Fibroblast of villous mesenchyme (primary cell): ENCODE measurements at places on chromosomes 12 and 14.

DNA sequence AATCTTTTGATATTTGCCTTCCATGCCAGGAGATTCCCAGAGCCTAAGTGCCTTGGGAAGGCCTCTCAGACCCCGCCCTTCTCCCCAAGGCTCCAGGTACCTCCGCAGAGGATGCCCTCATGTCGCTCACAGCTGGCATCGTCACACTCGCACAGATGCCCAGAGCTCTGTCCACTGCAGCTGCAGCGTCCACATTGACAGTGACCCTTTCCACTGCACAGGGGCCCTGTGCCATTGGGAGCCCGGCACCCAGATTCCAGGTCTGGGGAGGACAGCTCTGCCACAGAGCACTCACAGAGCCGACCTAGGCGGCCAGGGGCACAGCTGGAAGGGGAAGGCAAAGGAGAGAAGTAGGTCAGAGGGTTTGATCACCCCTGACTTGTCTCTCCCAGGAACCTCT is 12.3 kb upstream of the CSAD start:
- DNase-seq, result no peak

DNA sequence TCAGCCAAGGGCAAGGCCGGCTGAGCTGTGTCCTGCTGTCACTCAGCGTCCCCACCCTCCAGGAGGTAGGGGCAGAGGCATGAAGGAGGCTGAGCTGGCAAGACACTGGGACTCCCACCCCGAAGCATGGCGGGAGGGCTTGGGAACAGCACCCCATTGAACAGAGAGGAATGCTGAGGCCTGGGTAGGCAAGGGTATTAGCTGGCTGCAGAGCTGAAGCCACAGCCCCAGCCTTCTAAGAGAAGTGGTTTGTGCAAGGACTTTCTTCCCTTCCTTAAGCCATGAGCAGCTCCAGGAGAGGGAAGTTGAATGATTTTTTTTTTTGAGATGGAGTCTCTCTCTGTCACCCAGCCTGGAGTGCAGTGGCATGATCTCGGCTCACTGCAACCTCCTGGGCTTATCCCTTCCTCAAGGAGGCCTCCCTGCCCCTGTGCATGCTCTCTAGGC is 6.6 kb upstream of the CFAP73 start:
- DNase-seq, result no peak

GRCh38 chr14:71438684-71439083 is 493.5 kb upstream of the RGS6 start:
- DNase-seq, result no peak

DNA sequence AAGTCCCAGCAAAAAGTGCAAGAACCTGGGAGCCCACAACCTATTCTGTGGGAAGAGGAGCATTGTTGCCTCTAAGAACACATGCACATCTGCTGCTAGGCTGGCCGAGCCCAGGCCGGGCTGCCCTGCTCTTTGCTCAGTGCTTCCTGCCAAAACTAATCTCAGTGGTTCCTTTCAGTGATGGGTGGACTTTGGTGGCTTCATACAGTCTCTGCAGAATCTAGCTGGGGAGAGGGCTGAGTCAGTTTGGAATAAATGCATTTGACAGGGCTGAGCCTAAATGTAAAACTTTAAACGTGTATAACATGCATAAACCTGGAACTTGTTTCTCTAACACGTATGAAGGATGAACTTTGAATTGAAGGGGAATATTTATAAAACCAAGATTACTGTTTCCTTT is 44.6 kb downstream of the CCDC177 start:
- DNase-seq, result no peak

GRCh38 chr12:64696080-64696741 is 63.0 kb downstream of the GNS start:
- DNase-seq, result peak; percentile 62

DNA sequence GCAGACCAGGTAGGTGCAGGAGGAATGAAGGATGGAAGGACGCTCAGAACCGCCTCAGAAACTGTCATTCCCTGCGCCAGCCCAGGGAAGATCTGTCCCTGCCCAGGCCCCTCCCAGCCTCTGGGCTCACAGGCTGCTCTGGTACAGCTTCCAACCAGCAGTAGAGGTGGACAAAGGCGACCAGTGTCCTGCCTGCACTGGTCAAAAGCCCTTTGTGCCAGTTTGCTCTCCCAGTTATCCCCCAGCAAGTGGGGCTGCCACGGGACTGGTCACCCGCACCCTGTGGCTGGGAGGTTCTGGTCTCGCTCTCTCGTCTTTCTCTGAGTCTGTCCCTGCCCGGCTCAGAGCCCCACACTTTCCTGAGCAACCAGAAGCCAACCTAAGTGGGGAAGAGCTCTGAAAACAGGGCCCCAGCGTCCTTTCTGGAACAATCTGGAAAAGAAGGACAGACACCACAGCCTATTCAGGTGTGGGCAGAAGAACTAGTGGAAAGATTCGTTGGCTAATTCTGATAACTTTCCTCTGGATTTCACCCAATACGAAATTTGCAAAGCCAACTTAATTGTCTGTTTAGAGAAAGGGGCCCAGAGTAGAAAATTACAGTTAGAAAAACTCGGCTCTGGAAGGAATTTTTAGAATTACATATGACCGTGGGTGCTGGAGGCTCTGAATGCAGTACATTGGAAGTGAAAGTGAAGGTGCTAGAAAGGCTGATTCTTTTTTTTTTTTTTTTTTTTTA is 21.7 kb downstream of the SNRNP35 start:
- no peak for DNase-seq

DNA sequence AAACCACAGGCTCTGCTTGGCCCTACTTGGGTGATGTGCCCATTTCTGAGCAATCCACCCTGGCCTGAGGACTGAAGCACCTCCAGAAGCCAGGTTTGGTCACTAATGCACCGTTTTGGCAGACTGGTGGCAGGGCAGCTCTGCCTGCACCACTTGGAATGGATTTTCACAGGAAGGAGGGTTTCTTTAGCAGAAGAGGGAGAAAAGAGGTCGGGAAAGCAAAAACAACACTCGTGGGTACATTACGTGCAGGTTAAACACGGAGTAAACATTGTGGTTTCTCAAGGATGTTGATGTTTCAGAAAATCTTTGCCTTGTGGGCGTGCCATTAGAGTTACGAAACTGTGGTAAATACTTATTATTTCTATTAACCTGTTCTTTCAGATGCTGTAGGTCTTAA is 70.8 kb downstream of the KCNA5 start:
- peak; percentile 27 for DNase-seq

DNA sequence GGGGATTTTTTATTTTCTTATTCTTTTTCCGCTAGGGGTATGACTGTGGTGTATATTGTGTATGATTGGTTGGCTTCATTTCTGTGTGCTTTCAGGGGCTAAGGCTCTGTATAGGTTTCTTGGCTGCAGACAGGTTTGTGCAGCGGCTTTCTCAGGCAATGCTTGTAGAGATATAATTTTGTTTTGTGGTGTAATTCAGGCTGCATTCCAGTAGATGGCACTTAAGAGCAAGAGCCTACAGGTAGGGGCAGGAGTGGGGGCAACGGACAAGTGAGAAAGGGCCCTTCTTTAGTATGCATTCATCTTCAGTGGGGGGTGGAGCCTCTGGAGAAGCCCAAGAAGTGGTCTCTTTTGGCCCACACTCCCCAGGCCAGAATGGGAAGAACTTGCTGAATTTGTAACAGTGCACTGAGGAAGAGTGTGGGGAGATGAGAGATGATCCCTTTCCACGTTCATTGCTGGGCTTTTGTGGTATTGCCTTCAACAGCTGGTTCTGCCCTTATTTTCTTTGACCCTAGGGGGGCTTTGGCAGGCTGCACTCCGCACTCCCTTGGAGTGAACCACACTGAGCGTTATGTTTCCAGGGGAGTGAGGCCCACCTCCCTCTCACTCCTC is 78.6 kb downstream of the IFNG-AS1 start:
- peak; percentile 1 for DNase-seq

- DNase-seq, result no peak
Measured at GRCh38 chr12:45540661-45541341, 188.7 kb upstream of the ARID2 start.

GRCh38 chr12:121797937-121798786 is 4.7 kb upstream of the RHOF start:
- DNase-seq, result peak; percentile 72

GRCh38 chr12:124233846-124234640 is 60.9 kb upstream of the RFLNA start:
- DNase-seq, result peak; percentile 45

DNA sequence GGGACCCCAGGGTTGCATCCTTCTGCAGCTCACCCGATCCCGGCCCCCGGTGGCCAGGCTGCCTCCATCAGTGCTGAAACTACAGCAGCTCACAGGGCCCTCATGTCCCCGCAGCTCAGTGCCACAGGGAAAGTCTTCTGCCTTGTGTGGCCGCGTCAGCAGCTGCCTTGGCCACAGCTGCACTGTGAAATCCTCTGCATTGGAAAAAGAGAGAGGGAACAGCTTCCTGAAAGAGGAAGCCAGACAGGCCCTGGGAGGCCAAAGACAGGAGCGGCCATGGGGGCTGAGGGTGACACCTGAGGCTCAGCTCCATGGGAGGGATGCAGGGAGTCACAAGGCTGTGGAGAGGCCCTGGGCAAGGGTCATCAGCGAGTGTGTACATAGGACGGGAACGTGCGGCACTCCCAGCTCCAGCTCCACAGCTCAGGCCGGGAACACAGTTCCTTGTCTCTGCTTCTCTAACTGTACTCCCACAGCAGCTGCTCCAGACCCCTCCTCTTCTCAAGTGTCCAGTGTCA is 32.7 kb downstream of the PARP2 start:
- no peak for DNase-seq

- peak; percentile 56 for DNase-seq
Measured at GRCh38 chr12:46675736-46676135, 150.1 kb downstream of the SLC38A4 start.

DNA sequence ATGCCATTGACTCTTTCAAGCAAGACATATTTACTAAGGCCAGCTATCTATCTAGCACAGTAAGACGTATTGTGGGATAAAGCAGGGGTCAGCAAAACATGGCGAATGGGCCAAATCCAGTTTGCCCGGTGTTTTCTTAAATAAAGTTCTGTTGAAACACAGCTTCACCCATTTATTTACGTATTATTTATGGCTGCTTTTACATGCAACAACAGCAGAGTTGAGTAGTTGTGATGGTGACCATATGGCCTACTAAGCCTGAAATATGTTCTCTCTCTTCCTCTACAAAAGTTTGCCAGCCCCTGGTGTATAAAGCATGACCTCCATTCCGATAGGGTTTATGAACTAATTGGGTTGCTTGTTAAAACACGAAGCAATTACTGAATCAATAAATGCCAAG is 322.1 kb downstream of the CCDC91 start:
- peak; percentile 46 for DNase-seq

GRCh38 chr12:62657363-62657632 is 190.7 kb downstream of the MON2 start:
- DNase-seq, result peak; percentile 6

DNA sequence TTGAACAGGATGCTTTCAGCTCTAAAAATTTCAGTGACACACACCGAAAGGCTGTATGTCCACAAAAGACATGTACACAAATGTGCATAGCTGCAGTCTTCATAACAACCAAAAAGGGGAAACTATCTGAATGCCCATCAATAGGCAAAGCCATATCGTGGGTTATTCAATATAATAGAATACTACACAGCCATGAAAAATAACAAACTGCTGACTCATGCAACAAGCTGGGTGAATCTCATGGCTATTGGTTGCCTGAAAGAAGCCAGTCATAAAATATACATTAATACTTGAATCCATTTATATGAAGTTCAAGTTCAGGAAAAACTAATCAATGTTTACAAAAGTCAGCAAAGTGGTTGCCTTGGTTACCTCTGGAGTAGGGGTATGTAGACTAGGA is 58.4 kb upstream of the RIN3 start:
- no peak for DNase-seq

- no peak for DNase-seq
Measured at GRCh38 chr12:122205053-122205925, 1.8 kb downstream of the B3GNT4 start.

GRCh38 chr12:8829621-8830020 is 7.2 kb downstream of the A2ML1 start:
- no peak for DNase-seq

- DNase-seq, result no peak
Measured at GRCh38 chr12:31034372-31034771, 39.3 kb upstream of the DDX11 start.

- peak; percentile 74 for DNase-seq
Measured at GRCh38 chr14:49865431-49865859, 12.9 kb upstream of the NEMF start.

DNA sequence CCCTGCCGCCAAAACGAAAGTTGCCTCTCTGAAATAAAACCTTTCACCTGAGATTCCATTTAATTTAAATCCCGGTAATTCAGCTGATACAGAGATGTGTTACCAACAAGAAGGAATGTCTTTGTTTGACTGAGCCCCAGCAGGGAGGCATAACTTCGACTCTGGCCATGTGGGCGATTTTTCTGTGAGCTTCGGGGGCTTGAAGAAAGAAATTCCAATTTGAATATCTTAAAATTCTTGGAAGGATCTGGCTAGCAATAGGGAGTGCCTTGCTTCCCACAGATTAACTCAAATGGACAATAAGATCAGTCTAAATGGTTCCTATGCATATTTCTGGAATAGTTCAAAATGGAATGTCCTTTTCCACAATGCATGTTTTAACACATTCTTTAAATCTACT is 252.5 kb upstream of the TMPO start:
- no peak for DNase-seq

- DNase-seq, result no peak
Measured at GRCh38 chr12:69438539-69438938, 31.6 kb upstream of the FRS2 start.

GRCh38 chr12:70327541-70327940 is 38.5 kb upstream of the KCNMB4 start:
- no peak for DNase-seq

GRCh38 chr14:58557242-58557641 is 80.5 kb upstream of the DACT1 start:
- DNase-seq, result peak; percentile 16

DNA sequence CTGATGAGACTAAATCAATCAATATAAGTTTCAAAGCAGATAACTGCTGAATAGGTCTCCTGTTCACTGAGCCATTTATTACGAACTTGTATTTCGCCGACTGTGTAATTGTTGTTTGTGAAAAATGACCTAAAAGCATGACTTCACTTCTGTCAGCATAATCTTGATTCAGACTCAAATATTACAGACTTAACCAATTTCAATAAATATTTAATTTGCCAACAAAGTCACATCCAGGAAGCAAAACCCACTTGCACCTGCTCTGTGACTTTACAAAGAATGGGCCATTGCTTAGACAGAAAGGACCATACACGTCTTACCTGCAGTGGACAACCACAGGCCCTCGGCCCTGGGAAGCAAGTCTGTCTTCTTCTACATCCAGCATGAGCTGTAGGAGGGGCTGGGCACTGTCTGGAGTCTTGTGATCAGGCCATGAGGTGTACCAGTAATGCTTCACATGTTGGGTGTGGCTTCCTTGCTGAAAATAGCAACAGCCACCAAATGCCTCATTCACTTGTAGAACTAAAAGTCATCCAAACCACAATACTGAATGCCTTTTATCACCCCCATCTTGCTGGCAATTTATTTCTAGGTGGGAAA is 23.5 kb upstream of the PTPRB start:
- peak; percentile 29 for DNase-seq

GRCh38 chr12:6850796-6851152 is 312 bp downstream of the CDCA3 start:
- no peak for DNase-seq

GRCh38 chr14:31947680-31948595 is 129.2 kb upstream of the ARHGAP5 start:
- DNase-seq, result peak; percentile 77

GRCh38 chr12:78878866-78879265 is 14.3 kb downstream of the SYT1 start:
- no peak for DNase-seq

GRCh38 chr14:27995691-27996090 is 770.9 kb upstream of the FOXG1 start:
- no peak for DNase-seq
